ENCODE measurements at places on chromosomes 1 and 21.

- DNase-seq: no peak
Observed at GRCh38 chr1:167794043-167794442, 72.3 kb downstream of the MPZL1 start.

DNA sequence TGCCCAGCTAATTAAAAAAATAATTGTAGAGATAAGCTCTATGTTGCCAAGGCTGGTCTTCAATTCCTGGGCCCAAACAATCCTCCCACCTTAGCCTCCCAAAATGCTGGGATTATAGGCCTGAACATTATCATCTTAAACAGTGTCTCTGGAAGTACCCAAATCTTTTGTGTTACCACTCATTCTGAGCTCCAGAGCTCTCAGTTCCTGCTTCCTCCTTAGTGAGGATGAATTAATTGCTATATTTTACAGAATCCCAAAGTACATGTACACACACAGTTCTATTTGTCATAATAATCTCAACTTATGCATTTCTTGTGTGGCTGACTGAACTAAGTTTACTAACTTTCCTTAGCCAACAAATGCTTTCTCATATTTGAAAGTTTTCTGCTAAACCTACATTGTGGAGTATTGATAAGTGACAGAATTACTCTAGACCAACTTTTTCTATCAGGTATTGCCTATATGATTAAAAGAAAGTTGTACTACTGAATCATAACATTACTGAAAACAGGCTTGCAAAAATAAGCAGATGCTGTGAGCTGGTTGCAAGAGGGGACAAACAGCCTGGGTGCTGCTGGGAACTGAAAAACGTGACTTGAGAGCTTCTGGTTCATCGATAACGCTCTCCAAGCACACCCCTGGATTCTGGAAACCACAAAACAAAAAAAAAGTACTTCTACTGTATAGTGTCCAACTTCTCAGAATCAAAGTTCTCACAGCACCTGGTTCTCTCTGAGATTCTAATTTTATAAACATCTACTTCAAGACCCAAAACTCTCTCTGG is 15.3 kb downstream of the VAV3 start:
- DNase-seq: no peak

DNA sequence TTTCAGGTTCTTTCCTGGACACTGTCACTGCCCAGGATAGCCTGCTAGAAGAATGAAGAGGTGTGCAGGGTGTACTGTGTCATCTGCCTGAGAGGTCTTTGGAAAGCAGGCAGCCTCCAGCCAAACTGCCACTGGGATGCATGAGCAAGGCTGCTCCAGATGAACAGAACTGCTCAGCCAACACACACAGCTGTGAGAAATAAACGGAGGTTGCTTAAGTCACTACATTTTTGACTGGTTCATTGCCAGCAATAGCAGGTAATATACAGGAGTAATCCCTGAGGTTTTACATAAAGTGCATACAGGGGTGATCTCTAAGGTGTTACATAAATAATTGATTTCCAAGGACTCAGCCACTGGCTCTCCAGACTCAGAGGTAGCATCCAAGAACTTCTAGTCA is 516.9 kb downstream of the BRINP3 start:
- DNase-seq: no peak

DNA sequence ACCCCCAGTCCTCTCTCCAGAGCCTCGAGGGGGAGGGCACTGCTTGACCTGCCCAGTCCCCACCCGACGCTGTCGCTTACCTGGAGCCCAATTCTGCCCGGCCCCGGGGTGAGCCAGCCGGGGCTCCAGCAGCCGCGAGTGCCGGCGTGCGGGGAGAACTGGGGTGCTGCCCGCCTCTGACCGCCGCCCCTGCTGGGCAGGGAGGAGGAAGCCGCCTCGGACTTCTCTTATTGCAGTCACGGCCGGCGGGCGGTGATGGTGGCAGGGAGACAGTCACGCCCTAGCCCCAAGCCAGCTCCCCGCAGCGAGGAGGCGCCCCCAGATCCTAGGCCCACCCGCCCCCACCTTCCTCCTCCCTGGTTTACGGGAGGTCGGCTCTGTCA is at the start of gene FGR:
Gene FGR, minus strand, starts transcription at position 201 of the 383 bp plus-strand sequence. CDS start 11,269 bp downstream, outside the sequence.
- DNase-seq: no peak

GRCh38 chr1:6998267-6998666 is 213.0 kb downstream of the CAMTA1 start:
- DNase-seq: no peak

All from stimulated activated CD4-positive, alpha-beta T cell treated with anti-CD3 and anti-CD28 coated beads, TNF-alpha, amount 100 ng/mL, for 48 hours (primary cell).